Activated naive CD4-positive, alpha-beta T cell treated with anti-CD3 and anti-CD28 coated beads, Interleukin-2, amount 10 ng/mL, durations not matched to agents 5 hours and 36 hours (primary cell): ENCODE measurements at places on chromosomes 13 and 19. TPM values are rescaled to one million over a fixed set of nuclear protein-coding genes. Genes with fewer than 3 reads are reported as not detected.

The DNAAF3 gene
- total RNA-seq = not detected

The SLITRK1 gene
- total RNA-seq = not detected

The DOCK6 gene
- total RNA-seq = 0.28 TPM

The FCHO1 gene
- total RNA-seq = 87.2 TPM

The RGL3 gene
- not detected for total RNA-seq

The IGSF23 gene
- not detected for total RNA-seq

The YJEFN3 gene
- 10.5 TPM for total RNA-seq

The PRSS57 gene
- not detected for total RNA-seq

The CCL25 gene
- total RNA-seq = 6.0 TPM

The LILRA5 gene
- not detected for total RNA-seq

The ZNF563 gene
- 4.4 TPM for total RNA-seq

The ZNF90 gene
- total RNA-seq = 8.4 TPM

The FCAR gene
- total RNA-seq = not detected

The CNN1 gene
- not detected for total RNA-seq

The RASGRP4 gene
- 1.4 TPM for total RNA-seq

The PRKCG gene
- not detected for total RNA-seq

The ZNF329 gene
- 5.7 TPM for total RNA-seq

The PDX1 gene
- total RNA-seq = not detected

The TTC9B gene
- total RNA-seq = not detected

The ENOX1 gene
- total RNA-seq = 0.28 TPM

The SELENOV gene
- not detected for total RNA-seq

The CALR3 gene
- total RNA-seq = not detected

The FOXA3 gene
- not detected for total RNA-seq

The SLC15A1 gene
- total RNA-seq = not detected

The KIR2DL3 gene
- total RNA-seq = 0.38 TPM

The SLC17A7 gene
- total RNA-seq = 0.23 TPM

The RABAC1 gene
- total RNA-seq = 78.9 TPM

The RGCC gene
- 43.3 TPM for total RNA-seq

The TEAD2 gene
- total RNA-seq = not detected

The ARHGEF18 gene
- 52.4 TPM for total RNA-seq

The ZNF699 gene
- total RNA-seq = 9.4 TPM

The AMER2 gene
- total RNA-seq = not detected

The FBXO27 gene
- total RNA-seq = not detected

The PTPRS gene
- not detected for total RNA-seq

The ZNF135 gene
- total RNA-seq = 0.50 TPM

The RDH8 gene
- total RNA-seq = not detected

The NPAS1 gene
- not detected for total RNA-seq

The PLIN5 gene
- total RNA-seq = not detected

The IFI30 gene
- 54.3 TPM for total RNA-seq

The ZNF491 gene
- total RNA-seq = 1.8 TPM

The SIGLEC8 gene
- total RNA-seq = not detected

The CGB3 gene
- not detected for total RNA-seq

The FIZ1 gene
- 14.7 TPM for total RNA-seq

The STOML3 gene
- total RNA-seq = not detected

The SHISA7 gene
- total RNA-seq = not detected

The NFILZ gene
- total RNA-seq = not detected

The SNRNP70 gene
- total RNA-seq = 201 TPM

The CPB2 gene
- total RNA-seq = not detected

The TICAM1 gene
- total RNA-seq = 17.4 TPM

The LSR gene
- 18.5 TPM for total RNA-seq

The PLK5 gene
- not detected for total RNA-seq
